NCI-H2081 treated with DMSO at 0.1 percent for 48 hours (cell line): ENCODE measurements at places on chromosomes 12 and 14.

DNA sequence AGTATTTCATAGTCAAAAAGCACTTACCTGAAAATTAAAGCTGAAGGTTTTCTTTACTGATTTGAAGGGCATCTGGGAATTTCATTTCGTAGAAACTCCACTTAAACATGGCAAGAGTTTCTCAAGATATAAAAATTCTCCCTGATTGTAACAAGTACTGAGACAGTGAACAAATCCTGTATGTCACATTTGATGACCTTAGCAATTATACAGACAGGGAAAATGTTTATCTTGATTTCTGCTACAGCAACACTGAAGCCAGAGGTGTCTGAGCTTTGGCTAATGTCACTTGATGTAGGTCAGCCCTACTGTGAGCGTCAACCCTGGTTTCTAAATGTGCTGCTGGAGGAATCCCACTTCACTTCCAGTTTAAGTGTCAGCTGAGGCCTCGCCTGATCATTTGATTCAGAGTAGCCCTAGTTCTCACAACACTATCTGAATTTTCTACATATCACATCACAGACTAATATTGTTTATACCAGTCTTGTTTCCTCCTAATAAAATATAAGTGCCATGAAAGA, 20.9 kb downstream of the RTRAF start:
- DNase-seq, result no peak

DNA sequence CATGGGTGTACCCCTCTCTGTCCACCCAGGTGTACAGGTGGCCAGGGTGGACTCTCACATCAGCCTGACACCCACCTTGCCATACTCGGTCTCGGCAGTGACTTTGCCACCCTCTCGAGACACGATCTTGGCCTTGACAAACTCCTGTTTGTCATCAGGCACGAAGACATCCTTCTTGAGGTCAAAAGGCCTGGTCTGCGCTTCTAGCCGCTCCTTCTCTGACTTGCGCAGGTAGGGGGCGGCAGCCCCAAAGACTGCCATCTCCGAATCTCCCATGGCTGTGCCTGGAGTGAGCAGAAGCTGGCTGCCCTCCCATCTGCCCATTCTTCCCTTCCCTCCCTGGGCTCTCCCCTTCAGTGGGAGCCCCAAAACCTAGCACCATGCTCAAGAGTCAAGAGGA, 2.0 kb downstream of the MYH7 start:
- DNase-seq, result no peak

- DNase-seq, result no peak
Measured at GRCh38 chr12:110995016-110995415, 74.6 kb upstream of the MYL2 start.

GRCh38 chr14:105021656-105022275, 883 bp upstream of the CDCA4 start:
- no peak for DNase-seq

GRCh38 chr14:52641745-52642144, 53.6 kb downstream of the ERO1A start:
- DNase-seq, result no peak

DNA sequence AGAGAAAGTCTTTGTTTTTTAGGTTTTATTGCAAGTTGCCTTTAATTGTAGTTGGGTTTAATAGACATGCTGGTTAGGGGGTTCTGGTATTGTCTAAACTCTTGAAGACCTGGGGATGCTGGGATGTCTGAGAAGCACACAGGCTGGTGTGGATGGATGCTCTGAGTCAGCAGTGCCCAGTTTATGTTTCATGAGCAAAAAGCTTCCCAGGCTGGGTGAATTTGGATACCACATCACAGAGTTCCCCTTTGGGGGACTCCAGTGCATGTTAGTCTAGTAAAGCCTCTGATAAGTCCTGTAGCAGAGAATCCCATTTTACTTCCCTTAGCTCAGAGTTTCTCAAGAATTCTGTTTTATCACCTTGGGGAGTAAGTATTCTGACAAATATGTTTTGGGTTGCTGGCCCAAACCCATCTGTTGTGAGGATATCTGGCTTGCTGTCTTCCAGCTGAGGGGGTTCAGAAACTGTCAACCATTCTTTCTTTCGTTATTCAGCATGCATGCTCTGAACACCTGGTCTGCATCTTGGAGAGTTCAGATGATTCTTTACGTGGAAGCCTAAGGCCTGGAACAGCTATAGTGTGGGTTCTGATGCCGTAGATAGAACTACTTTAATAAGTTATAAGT, 509.1 kb downstream of the VRK1 start:
- no peak for DNase-seq
